Left lobe of liver (tissue), 2 donors: ENCODE measurements at places on chromosomes 12 and 14. TPM values are rescaled to one million over a fixed set of nuclear protein-coding genes. Genes with fewer than 3 reads are reported as not detected.

Gene HAL
- total RNA-seq: 210 TPM

DNA sequence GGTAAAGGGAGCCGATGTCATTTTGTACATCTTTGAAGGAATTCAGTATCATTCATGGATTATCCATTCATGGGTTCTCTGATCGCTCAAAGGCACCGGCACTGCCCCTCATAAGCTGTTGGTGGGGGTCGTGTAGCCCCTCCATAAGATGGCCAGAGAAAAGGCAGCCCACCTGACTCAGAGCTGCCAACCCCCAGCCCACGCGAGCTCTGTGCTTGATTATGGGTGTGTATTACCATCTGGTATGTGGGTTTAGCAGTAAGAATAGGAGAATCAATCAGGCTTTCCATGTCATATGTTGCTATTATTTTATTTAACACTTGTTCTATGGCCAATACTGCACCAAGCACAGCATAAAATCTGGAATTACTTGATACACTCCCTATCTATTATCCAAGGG is 32.1 kb upstream of the AMIGO2 start:
- DNase-seq: no peak

- DNase-seq: no peak
These were observed 104.8 kb downstream of the KIF26A start for GRCh38 chr14:104243200-104243599.

Gene NANOG
- total RNA-seq: 0.70 TPM

DNA sequence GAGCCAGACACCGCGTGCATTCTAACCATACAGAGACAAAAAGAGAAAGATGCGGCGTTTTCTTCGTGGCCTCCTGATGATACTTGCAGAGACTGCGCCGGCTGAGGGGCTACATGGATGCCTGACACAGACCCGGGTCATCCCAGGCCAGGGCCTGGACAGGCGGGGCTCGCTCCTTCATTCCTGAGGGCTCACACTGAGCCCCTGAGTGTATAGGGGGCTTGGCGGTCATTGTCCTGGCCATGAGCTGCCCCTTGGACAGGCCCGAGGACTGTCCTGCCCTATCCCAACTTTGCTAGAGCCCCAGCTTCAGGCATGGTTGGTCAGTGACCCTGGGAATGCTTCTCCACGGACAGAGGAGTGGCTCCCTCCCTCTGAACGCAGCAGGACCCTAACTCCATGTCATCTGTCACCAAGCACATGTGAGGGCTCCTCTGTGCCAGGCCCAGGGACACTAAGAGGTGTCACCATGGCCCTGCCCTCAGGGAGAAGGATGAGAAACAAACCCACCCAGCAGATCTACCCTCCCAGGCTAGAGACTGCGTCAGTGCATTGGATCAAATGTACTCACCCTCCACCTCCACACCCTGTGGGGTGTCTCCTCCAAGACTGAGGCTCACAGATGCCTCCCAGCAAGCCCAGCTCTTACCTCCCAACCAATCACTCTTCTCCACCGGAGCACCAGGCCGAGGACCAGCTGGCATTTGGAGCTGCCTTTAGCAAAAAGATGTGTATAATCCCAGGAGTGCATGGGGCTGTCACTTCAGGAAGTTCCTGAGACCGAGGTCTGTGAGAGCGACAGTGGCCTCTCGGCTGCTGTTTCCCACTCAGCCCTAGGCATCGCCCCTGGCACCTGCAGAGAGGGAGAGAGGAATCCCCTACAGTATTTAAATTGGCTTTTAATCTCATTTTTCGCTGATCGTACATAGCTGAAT is 102.7 kb downstream of the DICER1 start:
- no peak for DNase-seq

- no peak for DNase-seq
These were observed 81.8 kb upstream of the PTPRB start for GRCh38 chr12:70719071-70719470.

Gene CELA1
- total RNA-seq: not detected

Gene MGAT4C
- not detected for total RNA-seq

DNA sequence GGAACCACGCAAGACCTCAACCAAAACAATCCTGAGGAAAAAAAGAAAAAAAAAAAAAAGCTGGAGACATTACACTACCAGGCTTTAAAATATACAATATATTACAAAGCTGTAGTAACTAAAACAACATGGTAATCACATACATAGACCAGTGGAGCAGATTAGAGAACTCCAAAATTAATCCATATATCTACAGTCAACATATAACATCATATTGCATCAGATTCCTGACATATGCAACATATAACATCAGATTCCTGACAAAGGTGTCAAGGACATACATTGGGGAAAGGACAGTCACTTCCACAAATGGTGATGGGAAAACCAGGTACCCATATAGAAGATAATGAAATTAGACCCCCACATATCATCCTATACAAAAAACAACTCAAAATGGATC is 145.8 kb downstream of the BTG1 start:
- no peak for DNase-seq

DNA sequence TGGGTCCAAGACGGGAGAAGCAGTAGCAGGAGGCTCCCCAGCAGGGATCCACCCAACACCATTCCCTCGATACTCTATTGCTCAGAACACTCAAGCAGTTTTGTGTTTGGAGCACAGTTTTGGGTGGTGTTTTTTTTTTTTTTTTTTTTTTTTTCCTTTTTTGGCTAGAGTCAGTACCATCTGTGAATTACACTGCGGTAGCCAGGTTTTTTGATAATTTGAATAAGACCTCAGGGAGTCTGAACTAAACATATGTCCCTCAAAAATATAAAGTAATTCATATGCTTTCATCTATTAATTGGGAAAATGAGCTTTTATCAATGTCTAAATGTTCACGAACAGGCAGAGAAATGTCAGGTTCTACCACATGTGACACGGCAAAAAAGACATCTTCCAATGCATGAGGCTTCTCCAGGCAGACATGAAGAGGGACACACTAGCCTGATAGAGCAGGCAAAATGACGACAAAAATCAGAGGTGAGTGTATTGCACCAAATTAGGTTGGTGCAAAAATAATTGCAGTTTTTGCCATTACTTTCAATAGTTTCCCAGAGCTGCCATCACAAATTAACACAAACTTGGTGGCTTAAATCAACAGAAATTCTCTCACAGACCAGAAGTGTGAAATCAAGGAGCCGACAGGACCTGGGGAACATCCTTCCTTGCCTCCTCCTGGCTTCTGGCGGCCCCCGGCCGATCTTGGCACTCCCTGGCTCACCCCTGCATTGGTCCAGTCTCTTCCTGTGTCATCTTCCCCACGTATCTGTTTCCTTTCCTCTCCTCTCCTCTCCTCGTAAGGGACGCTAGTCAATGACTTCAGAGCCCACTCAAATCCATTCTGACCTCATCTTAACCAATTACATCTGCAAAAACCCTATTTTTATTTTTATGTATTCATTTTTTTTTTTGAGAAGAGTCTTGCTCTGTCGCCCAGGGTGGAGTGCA is 33.9 kb downstream of the FOXN3 start:
- DNase-seq: no peak

Gene PITPNM2
- 19.2 TPM for total RNA-seq

DNA sequence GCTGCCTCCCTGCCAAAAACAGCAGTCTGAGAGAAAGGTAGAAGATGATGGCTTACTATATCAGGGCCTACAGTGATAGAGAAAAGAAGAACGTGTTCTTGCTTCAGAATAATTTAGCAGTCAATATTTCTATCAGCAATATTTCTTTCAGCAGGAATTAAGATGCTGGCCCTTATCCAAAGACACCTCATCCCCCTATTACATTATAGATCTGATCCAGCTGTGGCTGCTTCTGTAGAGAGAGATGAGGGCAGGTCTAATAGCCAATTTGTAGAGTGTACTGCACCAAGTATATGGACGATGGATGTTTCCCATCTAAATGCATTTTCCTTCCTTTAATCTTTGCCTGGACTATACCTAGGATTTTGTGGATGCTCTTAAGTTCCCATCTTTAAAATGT is 451.7 kb downstream of the NPAS3 start:
- DNase-seq: no peak

Gene PTGER2
- 0.33 TPM for total RNA-seq

Gene KRT6C
- not detected for total RNA-seq

Gene PLEKHG7
- total RNA-seq: not detected

DNA sequence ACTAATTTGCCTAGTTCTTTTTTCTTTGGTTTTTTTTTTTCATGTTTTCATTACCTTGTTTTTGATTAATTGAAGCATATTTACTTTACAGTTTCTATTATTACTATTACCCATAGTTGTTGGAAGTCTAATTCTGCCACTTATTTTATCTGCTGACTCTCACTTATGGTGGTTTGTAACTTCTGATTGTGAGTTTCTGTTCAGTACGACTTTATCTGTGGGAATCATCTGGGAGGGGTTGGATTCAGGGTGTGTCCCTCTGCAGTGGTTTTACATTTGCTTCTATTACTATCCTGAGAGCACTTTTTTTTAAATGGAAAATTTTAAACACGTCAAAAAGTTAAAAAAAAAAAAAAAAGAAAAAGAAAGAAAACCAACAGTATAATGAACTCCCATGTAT is 26.4 kb upstream of the SOS2 start:
- no peak for DNase-seq

- DNase-seq: no peak
These were observed 127.6 kb downstream of the ANO6 start for GRCh38 chr12:45343269-45344051.

DNA sequence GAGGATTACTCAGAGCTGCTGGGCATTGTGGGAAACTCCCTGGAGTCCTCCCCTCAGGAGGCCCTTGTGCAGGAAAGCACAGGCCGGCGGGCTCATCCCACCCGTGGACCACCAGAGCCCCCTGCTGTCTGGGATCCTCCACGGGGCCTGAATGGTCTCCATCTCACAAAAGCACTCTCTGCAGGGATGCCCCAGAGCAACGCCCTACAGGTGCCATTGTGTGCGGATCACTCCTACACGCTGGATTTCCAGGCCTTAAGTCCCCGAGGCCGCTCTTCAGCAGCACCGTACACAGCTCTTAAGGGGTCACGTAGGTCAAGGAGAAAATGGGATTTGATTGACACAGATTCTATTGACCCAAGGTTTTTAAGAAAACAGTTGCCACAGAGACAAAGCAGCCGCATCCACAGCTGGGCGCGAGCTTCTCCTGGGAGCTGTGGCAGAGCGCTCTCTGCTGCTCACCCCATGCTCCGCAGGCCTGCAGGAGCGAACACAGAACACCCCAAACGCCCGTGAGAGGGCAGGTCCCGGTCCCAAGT is 36.7 kb upstream of the RIMBP2 start:
- DNase-seq: no peak

DNA sequence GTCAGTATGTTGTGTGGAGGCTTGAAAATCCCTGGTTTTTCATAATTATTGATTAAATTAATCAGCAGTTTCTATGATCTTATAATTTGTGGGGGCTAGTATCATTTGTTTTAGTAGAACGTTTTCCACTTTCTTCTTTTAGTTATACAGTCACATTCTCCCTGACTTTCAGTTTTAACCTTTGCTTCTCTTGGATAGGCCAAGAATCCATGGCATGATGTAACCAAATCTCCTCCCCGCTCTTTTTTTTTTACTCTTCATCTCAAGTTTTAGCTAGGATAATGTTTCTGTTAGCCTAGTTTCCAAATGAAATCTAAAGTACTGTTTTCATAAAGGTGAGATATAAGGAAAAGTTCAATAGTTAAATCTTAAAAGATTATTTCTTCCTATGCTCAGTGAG is 106.5 kb downstream of the TMEM117 start:
- no peak for DNase-seq

DNA sequence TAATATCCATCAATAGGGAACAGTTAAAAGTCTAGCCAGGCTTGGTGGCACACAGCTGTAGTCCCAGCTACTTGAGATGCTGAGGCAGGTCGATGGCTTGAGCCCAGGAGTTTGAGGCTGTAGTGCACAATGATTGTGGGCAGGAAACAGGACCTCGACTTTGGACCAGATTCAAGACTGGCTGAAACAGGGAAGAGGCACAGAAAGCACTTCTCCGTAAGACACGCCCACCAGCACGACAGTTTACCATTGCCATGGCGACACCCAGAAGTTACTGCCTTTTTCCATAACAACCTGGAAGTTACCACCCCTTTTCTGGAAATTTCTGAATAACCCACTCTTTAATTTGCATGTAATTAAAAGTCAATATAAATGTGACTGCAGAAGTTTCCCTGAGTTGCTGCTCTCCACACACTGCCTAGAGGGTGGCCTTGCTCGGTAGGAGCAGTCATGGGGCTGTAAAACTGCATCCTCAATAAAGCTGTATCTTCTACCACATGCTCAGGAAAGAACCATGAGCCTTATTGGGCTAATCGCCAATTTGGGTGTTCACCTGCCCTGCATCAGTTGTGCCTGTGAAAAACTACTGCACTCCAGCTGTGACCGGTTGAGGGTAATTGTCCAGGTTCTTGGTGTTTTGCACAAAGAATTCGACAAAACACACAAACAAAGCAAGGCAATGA is 4.6 kb upstream of the LRRC23 start:
- DNase-seq: no peak
